ENCODE measurements at places on chromosomes 4 and X.

DNA sequence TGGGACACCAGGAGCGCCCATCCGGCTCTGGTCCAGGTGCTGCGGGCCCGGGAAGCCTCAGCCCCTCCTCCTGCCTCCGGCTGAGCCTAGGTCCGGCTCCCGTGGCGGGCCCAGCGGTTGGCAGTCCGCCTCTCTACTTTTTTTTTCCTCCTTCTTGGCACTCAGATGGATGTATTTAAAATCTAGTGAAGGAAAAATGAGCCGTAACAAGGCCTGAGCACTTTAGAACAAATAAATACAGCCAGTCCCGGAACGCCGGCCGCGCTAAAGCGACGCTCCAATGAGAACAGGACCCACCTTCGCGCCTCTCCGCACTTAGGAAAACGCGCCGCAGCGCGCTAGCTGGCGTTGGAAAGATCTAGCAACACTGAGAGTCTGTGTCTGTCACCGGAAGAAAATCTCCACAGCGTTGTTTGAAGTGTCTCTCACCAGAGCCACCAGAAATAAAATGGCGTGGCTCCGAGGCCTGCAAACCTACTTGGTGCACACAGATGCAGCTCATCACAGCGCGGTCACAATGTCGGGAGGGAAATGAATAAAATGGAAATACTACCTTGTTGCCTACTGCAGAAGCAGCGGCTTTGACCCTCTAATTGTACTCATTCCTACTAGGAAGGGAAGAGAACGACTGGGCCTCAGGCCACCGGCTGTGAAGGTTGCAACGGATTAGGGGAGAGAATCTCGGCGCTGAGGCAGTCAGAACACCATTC is 4.7 kb downstream of the NEUROG2 start:
- no peak for DNase-seq

GRCh38 chr4:103008875-103009729 is 10.4 kb downstream of the SLC9B1 start:
- peak; percentile 35 for DNase-seq

- DNase-seq: no peak
Observed at GRCh38 chrX:63930140-63930539, 145.1 kb upstream of the ARHGEF9 start.

GRCh38 chrX:72569786-72570185 is 2.9 kb downstream of the HDAC8 start:
- no peak for DNase-seq

DNA sequence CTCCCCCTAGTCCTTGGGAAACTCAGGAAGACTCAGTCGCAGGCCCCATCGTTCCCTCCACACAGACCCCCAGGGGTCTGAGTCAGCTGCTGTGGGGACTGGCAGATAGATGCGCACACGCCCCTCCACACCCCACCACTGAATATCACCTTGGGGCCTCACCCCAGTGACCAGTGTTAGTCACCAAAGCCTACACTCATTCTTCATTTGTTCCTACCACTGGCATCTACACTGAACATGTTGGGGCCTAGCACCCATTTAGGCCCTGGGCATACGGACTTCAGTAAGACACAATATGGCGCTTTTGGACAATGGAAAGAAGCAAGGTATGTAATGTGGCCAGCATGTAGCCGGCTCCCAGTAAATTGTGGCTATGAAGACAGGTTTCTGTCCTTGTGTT is 154.1 kb upstream of the PJA1 start:
- no peak for DNase-seq

DNA sequence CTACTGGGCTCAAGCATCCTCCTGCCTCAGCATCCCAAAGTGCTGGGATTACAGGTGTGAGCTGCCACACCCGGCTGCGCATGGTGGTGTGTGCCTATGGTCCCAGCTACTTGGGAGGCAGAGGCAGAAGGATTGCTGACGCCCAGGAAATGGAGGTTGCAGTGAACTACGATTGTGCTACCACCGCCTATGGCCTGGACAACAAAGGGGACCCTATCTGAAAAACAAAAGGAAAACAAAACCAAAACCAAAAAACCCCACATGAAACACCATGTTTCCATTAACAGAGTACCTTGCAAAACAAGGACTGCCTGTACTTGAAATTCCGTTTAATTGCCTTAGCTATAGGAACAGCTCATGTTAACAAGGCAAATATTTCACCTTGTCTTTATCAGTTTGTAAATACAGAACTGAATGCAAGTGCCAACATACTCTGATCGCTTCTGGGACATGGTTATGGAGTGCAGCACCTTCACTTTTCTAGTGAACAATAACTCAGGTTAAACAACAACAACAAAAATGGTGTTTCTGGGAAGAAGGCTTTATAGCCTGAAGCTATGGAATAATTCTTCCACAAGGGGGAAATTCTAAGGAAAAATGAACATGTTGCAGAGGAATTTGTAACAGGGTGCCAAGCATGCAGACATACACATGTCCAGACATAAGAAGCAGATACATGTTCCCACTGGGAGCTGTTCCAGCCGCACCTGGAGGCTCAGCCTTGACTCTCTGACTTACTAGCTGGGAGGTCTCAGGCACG is 73.2 kb upstream of the STS start:
- no peak for DNase-seq

DNA sequence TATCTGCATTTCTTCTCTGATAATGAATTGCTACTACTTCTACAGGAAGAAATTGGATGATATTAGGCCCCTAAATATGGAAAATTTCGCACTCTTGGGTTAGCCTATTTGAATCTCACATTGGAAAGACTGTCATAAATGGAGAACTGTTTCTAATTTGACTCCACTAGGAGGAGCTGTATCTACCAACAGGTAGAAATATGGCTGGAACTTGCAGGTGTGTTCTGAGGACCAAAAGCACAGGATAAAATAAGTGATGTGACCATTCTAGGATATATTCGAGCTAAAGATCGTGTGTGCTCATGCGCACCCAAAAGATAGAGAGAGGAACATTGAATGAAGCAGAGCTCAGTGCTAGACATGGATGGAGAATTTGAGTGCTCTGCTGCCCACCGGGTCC is 4.8 kb upstream of the NKAP start:
- DNase-seq: no peak

GRCh38 chr4:62320612-62321011 is 1120.5 kb downstream of the ADGRL3 start:
- no peak for DNase-seq

DNA sequence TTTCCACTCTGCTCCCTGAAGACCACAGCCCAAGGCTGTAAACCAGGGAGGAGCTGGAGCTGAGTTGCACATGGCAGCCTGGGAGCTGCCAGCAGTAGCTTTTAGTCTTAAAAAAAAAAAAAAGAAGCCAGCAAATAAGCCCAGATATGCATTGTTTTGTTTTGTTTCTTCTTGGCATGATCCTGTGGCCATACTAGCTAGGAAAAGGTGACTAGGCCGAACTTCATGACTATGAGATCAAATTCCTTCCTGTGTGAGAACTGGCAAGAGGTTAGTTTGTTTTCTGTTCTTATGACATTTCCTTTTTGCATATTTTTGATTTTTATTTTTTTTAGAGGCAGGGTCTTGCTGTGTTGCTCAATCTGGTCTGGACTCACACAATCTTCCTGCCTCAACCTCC is 323.3 kb downstream of the DCTD start:
- no peak for DNase-seq

DNA sequence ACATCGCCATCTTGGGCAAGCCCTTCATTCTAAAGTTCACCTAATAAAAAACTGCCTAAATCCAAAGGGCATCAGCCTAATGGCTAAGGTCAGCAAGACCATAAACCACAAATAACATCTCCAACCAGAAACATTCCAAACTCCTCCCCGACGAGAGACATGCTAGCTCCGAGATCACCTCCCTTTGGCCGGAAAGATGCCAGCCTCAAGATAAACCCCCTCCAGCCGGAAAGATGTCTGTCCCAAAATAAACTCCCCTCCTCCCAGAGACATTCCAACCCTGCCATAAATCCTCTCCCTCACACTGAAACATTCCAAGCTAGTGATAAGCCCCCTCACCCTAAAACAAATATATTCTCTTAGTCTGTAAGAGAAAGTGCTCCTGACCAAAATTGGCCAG is 13.3 kb upstream of the DYNLT3 start:
- DNase-seq: no peak

DNA sequence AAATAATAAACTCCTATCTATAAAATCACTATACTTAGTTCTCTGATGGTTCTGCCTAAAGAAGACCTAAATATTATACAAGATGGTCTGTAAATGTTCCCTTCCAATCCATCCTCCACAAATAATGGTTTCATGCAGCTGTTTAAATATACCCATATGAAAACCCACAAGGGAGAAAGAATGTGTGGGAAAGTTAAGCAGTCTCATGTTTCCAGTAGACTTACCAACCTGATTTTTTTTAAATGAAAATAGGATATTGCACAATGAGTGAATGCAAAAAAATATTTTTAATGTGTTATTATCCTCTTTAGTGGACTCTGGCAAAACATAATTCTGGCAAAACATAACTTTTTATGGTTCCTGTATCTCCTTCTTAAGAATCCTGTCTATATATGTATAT is 23.3 kb downstream of the CAMK2D start:
- no peak for DNase-seq

GRCh38 chr4:94757192-94758140 is at the start of gene BMPR1B:
Gene BMPR1B (plus strand): TSS chr4:94757955. CDS start chr4:95104425, 346,470 bp downstream.
- no peak for DNase-seq

GRCh38 chrX:63934160-63934559 is 149.1 kb upstream of the ARHGEF9 start:
- no peak for DNase-seq

Measured in CD4-positive, alpha-beta T cell treated with Interleukin-17A for 4 hours (primary cell).